ENCODE measurements at places on chromosomes 16 and 17. TPM values are rescaled to one million over a fixed set of nuclear protein-coding genes. Genes with fewer than 3 reads are reported as not detected.

Gene TPSD1
- total RNA-seq, result not detected

- no peak overlapping the region for H3K27ac ChIP-seq
- peaks cover 13% of the 10 kb centered on the region for H3K36me3 ChIP-seq
- H3K4me3 ChIP-seq, result no peak overlapping the region
- no peaks in the 10 kb centered on the region for H3K4me1 ChIP-seq
These were observed 276.1 kb downstream of the SLC39A11 start for GRCh38 chr17:72816406-72816805.

GRCh38 chr17:40598619-40599467, 33.6 kb upstream of the CCR7 start:
- peak overlapping the region; percentile 79 for H3K4me3 ChIP-seq
- DNase-seq, result peak; percentile 82
- H3K27me3 ChIP-seq, result no peaks in the 10 kb centered on the region
- peaks cover 99% of the 10 kb centered on the region for H3K4me1 ChIP-seq

DNA sequence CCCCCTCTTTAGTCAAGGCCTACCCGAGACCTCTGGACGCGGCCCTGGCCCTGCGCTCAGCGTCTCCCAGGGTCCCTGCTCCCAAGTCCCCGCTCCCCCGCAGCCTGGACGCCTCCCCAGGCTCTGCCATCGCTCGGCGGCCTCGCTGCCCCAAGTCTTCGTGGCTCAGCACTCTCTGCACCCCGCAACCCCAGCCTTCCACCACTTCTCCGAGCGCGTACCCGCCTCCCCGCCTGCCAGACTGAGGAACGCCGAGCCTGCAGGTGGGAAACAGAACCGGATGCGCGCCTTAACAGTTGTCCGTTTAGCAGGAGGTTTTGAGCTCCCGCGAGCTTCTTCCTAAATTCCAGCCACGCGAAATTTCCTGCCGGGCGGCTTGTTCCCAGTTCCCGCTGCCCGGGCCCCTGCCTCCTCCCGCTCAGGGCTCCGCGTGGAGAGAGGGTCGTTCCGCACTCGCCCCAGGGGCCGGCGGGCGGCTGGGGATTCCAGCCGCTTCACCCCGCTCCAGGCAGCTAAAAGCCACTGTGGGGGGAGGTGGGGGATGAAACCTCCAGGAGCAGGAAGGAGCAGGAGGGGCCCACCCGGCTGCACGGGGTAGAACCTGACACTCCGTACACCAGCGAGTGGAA, 87.7 kb downstream of the KCNJ12 start:
- H3K27ac ChIP-seq, result no peak overlapping the region
- no peak for DNase-seq
- H3K36me3 ChIP-seq, result no peaks in the 10 kb centered on the region
- H3K27me3 ChIP-seq, result peaks cover 15% of the 10 kb centered on the region
- peak overlapping the region; percentile 36 for H3K4me3 ChIP-seq

DNA sequence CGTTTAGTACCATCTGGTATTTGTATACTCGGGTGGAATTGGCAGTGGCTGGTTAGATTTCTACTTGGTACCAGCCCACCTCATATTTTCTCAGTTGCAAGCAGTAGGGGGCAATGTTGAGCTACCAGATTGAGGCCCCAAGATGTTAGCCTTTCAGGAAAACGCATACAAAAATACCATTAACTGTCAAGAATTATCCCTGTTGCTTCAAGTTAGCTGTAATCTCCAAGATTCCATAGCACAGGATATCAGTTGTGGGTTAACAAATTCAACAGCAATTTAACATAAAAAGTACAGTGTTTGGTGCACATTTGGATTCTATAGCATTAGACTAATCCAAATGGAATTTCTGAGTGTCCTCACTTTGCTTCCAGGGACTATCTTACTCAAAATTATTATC, 188.2 kb downstream of the FTO start:
- H3K36me3 ChIP-seq, result no peaks in the 10 kb centered on the region
- H3K27ac ChIP-seq, result peak overlapping the region; percentile 85
- DNase-seq, result peak; percentile 47
- H3K4me3 ChIP-seq, result peak overlapping the region; percentile 27
- peaks cover 30% of the 10 kb centered on the region for H3K4me1 ChIP-seq

- H3K36me3 ChIP-seq, result no peaks in the 10 kb centered on the region
- no peak overlapping the region for H3K4me3 ChIP-seq
- no peak overlapping the region for H3K27ac ChIP-seq
- H3K27me3 ChIP-seq, result no peaks in the 10 kb centered on the region
- no peaks in the 10 kb centered on the region for H3K4me1 ChIP-seq
- no peak for DNase-seq
These were observed 116.7 kb downstream of the RBFOX1 start for GRCh38 chr16:7449306-7449705.

DNA sequence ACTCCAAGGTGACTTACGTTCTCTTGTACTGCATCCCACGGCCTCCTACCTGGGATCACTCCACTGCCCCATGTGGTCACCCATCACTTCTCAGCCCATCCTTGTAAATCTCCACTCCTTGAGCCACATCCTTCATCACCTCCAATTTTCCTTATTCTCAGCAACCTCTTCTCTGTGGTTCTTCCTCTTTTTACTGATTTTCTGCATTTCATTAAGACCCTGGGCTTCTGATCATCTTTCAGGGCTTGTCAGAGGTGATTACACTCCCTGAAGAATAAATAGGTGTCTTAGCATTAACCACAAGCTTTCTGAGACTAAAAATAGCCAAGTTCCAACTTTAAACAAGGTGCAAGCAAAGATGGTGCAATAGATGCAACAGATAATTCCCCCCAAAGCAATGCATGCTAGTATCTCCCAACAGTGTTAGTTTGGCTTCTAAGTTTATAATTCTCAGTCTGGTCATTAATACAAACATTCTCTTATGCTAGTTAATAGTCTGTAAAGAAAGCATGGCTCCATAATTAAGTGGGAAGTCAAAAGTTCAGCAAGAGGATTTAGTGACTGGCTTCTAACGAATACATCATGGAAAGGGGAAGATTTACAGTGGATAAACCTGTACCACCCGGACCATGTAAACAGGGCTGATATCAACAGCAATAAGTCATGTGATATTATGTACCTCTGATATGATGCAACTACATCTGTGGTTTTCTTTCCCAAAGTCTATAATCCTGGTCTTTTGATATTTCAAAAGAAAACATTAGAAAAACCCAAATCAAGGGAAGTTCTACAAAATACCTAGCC, 47.4 kb upstream of the FOXJ1 start:
- DNase-seq, result no peak
- peak overlapping the region; percentile 46 for H3K4me3 ChIP-seq
- no peaks in the 10 kb centered on the region for H3K27me3 ChIP-seq
- H3K4me1 ChIP-seq, result peaks cover 89% of the 10 kb centered on the region
- peaks cover 14% of the 10 kb centered on the region for H3K36me3 ChIP-seq

- H3K36me3 ChIP-seq, result peaks cover 2% of the 10 kb centered on the region
- peaks cover 6% of the 10 kb centered on the region for H3K27me3 ChIP-seq
- no peak overlapping the region for H3K27ac ChIP-seq
- no peak overlapping the region for H3K4me3 ChIP-seq
These were observed 10.0 kb upstream of the SECTM1 start for GRCh38 chr17:82343560-82343959.

- no peak overlapping the region for H3K27ac ChIP-seq
- no peaks in the 10 kb centered on the region for H3K36me3 ChIP-seq
- H3K4me1 ChIP-seq, result no peaks in the 10 kb centered on the region
- no peak overlapping the region for H3K4me3 ChIP-seq
These were observed 9.6 kb upstream of the WIPF2 start for GRCh38 chr17:40209404-40210093.

GRCh38 chr17:58320163-58320558, 8.4 kb downstream of the TSPOAP1 start:
- peaks cover 39% of the 10 kb centered on the region for H3K4me1 ChIP-seq
- H3K27ac ChIP-seq, result peak overlapping the region; percentile 42
- no peak overlapping the region for H3K4me3 ChIP-seq
- H3K36me3 ChIP-seq, result no peaks in the 10 kb centered on the region
- DNase-seq, result peak; percentile 13

DNA sequence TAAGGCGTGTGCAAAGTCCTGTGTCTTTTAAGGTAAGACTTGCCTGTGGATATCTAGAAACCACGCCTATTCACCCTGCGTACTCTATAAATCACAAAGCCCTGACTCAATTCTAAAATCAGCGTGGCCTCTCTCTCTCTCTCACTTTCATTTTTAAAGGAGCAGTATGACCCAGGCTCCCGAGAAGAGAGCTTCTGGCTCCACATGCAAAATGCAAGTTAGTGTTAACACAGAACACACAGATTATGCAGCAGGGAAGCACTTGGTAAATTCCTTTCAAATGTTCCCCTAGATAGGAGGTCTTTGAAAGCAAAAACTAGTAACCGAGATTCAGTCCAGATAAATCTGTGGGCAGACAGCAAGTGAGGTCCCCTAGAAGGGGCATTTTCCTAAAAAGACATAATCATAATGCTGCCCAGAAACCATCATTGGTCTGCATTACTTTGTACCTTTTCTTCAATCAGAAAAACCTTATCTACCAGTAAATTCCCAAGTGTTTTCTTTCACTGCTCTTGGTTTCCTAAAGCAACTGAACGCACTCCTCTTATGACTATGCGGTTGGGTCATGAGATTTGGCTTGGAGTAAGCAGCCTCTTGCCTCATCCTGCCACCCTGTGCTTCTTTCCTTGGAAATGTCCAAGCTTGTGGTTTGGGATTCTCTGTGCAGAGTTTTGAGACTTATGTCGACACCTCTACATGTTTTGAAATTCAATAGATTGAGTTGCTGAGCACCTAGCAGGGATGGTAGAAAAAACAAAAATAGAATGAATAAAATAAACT, 31.7 kb upstream of the KCNJ2 start:
- no peak overlapping the region for H3K27ac ChIP-seq
- DNase-seq, result peak; percentile 58
- no peaks in the 10 kb centered on the region for H3K36me3 ChIP-seq
- H3K4me3 ChIP-seq, result peak overlapping the region; percentile 68
- H3K27me3 ChIP-seq, result peaks cover 38% of the 10 kb centered on the region
- peaks cover 25% of the 10 kb centered on the region for H3K4me1 ChIP-seq
